ENCODE measurements at places on chromosomes 5 and 9.

- no peak for DNase-seq
These were observed 3.9 kb upstream of the EFNA5 start for GRCh38 chr5:107674655-107675054.

DNA sequence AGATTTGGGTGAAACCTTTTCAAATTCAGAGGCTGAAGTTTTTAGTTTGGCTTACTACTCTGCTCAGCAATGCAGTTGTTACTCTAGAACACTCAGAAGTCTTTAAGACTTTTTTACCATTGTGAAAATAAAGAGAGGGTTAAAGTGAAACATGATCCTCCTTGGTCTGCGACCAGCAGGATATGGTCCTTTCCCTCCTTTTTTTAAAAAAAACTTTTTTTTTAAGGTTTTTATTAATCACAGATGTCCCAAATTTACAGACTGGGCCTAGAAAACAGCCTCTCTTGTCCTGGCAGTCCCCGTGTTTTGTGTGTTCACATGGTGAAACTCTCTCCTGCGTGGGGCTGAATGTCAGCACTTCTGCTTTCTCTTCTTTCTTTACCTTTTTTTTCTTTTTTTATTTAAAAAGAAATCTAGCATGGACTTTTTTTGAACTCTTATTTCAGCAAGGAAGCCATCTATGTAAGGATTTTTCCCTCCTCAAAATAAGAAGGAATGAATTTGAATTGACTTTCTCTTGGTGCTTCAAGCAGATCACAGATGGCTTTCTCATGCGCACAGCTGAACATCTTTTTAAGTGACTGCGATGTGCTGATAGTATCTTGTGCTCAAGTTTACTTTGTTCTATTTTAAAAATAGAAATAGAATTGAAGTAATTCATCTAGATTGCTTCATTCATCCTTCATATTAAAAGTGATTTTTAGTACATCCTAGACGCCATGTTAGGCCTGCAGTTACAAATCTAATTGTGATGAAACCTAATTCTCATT is 128.7 kb upstream of the OTULINL start:
- DNase-seq: no peak

- DNase-seq: no peak
These were observed 23.7 kb downstream of the KDM4C start for GRCh38 chr9:6781476-6781875.

DNA sequence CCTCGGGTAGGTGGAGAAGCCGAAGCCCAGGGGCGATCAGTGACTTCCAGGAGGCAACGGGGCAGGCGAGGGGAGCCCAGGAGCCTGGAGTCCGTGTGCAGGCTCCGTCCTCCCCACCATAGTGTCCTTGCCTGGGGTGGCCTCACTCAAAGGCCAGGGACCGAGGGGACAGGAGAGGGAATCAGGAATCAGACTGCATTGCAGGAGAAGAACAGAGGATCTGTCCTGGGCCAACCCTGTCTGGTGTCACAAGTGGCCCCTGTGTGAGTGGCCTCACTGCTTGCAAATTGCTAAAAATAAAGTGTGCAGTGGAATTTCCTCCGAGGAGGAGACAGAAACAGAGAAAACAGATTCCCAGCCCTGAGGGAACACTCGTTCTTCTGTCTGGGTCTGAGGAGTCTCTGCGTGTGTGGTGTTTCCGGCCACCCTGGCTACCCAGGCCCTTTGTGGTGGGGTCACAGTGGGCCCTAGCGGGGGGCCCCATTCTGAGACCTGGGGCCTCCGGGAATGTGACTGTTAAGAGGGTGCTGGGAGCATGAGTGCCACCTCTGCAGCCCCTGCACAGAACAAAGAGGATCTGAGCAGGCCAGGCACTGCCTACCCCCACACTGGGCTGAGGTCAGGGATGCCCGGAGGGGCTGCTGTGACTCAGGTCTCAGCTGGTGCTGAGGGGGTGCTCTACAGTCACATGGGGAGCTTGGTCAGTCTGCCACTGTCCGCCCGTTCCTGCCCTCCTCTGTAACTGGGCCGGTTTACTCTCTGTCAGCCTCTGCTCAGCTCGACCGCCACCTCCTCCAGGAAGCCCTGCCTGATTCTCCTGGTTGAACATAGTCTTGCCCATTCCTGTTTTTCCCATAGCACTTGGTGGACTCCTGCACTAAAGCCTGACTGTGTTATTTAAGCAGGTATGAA is 7.4 kb downstream of the TRAF1 start:
- DNase-seq: no peak

GRCh38 chr5:50694027-50694590 is 27.7 kb downstream of the PARP8 start:
- DNase-seq: no peak

GRCh38 chr5:39015743-39016586 is 58.2 kb downstream of the RICTOR start:
- no peak for DNase-seq

DNA sequence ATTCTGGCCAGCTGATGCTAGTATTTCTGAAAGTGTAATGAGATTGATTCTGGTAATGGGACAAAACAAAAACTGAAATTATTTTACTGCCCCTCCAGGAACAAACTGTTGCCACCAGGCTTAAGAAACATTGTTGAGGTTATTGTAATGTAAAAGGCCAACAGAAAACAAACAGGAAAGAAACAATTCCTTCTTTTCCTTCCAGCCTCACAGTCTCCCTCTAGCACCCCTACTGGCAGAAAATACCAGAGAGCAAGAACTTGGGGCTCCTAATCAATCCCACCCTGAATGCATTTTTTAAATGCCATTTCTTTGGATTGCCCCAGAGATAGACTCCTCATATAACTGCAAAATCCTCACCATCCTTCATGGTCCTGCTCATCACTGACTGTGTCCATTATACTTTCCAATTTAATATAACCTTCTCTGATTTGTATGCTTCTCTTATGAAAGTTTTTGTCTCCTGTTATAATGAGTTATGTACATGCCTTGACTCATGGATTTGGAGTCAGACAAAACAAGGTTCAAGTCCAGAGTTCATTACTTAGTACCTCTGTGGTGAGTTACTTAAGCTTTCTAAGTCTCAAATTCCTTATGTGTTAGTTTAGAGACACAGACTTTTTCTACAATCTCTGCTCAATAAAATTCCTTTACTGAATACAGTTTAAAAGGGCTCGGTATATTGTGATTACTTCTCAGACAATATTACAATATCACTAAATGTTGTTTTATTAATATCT is 157.9 kb upstream of the FBN2 start:
- DNase-seq: no peak

- DNase-seq: no peak
These were observed 3.0 kb downstream of the C8G start for GRCh38 chr9:136947955-136948510.

DNA sequence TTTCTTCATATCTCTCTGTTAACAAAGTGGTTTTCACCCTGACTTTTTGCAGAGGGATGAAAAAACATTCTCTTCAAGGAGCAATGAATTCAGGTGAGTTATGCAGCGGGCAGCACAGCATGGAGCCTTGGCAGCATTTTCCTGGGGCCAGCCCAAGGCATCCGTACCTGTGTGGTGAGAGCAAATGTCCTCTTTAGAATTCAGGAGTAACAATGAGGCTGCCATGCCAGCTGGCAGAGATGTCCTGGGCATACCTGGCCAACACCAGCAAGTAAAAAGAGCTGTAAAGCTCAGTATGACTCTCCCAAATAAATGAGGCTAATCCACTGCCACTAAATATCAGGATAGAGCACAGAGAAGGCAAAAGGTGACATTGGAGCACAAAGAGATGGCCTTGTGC is 277.6 kb upstream of the TRPC7 start:
- DNase-seq: no peak

- DNase-seq: no peak
These were observed 194.7 kb downstream of the SPATA31D1 start for GRCh38 chr9:82183181-82183860.

GRCh38 chr5:176887252-176887849 is 11.8 kb downstream of the HK3 start:
- peak; percentile 69 for DNase-seq

- no peak for DNase-seq
These were observed 53.7 kb downstream of the CERT1 start for GRCh38 chr5:75457691-75458090.

GRCh38 chr9:111287127-111287526 is 42.9 kb downstream of the OR2K2 start:
- DNase-seq: no peak

DNA sequence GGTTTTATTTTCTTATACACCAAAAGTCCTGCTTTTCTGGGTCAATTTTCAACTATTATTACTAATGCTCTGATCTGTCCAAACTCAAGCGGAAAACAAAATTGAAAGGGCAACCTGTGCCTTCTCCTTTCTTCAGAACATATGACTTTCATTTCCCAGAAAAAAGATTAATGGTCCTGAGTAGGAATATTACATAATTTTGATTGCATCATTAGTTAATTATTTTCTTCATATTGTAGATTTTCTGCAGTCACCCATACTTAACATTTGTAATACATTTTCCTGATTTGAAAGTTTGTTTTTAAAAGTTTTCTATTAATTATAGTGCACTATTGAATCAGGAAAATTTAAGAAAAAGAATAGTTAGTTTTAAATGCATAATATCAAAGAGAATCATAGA is 1.7 kb upstream of the PCDHB8 start:
- DNase-seq: no peak

DNA sequence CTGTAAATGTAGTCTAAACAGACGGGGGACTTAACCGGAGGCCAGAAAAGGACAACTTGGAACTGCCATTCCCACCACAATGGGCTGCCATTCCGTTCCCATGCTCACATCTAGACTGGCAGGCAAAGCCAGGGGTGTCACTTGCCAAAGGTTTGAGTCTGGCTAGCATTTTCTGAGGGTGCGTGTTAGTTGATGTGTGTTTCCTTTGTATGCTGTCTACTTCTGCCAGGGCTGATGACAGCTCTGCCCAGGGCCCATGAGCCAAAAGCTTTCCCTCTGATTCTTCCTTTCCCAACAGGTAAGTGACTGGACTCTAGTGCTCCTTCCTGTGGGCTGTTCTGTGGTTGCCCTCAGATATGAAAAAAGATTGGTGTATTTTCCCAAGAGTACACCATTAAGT is 68.0 kb downstream of the ZNF608 start:
- no peak for DNase-seq

GRCh38 chr9:87336914-87337333 is 160.7 kb upstream of the DAPK1 start:
- DNase-seq: no peak

DNA sequence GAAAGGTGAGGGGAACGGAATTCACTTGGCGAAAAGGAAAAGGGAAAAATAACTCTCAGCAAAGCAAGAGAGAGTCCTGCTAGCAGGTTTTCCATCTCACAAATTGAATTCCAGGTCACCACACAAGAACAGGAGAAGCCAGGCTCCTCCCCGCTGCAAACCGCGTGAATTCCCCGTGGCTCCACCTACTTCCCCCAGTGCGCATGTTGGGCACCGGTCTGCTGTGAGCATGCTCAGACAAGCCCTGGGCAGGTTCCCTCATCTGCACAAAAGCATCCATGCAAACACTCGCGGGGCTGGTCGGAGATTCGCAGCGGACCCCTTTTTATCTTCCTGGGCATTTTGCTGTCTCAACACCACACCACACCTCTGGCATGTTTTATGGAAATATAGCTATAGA is 58.5 kb upstream of the S1PR3 start:
- DNase-seq: no peak

GRCh38 chr5:22986281-22986680 is 133.1 kb upstream of the CDH12 start:
- no peak for DNase-seq

GRCh38 chr9:83754383-83754977 is 46.7 kb upstream of the UBQLN1 start:
- DNase-seq: no peak

GRCh38 chr5:177452688-177453638 is 6.3 kb downstream of the PRR7 start:
- DNase-seq: no peak

- DNase-seq: no peak
These were observed 47.0 kb downstream of the RAPGEF1 start for GRCh38 chr9:131692612-131693562.

GRCh38 chr9:115158661-115159481 is 40.9 kb upstream of the TNC start:
- DNase-seq: no peak

- no peak for DNase-seq
These were observed 87.4 kb downstream of the PTCD2 start for GRCh38 chr5:72407541-72407940.

DNA sequence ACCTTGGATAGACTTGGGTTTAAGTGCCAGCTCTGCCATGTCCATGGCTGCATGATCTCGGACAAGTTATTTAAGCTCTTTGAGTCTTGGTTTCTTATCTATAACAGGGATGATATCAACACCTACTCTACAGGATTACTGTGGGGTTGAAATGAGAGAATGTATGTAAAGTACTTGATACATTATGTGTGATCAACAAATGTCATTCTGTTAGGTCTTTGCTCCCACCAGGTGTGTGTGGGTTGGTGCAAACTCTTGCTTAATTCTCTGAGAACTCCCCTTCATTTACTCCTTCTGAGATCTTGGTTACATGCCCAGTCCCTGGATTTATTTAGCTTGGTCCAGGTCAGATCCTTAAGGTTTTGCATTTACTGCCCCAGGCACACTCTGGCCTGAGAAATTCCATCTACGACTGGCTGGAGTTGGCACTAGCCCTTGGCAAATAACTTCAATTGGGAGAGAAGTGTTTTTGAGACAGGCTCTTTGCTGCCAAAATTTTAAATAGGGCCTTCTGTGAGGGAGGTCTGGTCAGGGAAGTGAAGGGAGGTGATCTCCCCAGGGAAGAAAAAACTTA is 63.5 kb upstream of the KLF9 start:
- DNase-seq: no peak

GRCh38 chr5:172849606-172850453 is 15.8 kb downstream of the ERGIC1 start:
- DNase-seq: no peak

DNA sequence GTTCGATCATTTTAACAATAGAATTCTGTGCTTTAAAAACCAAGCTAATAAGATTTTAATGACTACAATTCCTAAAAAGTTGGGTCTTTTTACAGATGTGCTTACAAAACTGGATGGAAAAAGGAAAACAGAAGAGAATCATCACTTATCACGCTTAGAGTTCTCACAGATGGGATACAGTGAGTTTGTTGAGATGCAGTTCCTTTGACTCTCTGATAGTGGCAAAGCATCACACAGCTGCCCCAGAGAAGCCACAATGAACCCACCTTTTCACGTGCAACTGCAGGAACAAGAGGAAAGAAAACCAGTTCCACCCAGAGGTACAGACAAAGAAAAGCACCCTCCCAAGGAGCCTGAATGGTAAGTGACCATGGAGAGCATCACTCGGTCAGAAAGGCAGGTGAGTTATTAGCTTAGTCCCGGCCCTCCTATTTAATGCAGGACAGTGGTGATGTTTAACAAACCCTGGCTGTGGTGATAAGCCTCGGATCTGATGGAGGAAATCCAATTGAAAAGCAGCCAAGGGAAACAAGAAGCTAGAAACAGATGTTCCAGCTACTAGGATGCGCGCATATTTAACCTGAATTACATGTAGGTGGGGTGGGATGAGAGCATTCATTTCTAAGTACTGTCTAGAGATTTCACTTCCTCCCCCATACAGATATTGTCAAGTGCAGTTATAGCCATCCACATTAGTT is 167.7 kb downstream of the TARS1 start:
- DNase-seq: no peak

DNA sequence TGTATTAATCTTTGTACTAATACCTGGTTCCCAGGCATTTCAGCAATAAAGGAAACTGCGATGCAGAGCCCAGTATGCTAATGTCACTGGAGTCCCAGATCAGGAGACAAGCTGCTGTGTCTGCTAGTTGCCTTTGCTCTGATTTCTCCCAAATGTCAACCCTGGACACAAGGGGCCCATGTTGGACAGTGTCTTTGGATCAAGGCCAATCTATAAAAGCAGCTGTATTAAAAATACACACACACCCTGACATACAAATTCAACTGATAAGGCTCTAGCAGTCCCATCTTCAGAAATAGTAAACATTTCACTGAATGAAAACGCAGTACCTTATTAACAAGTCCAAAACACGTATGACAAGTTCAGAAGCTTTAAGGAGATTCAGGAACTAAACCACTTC is 18.9 kb downstream of the LHFPL2 start:
- DNase-seq: no peak
